ENCODE measurements at places on chromosomes 11 and 22.
A peak's percentile ranks its signal among the peaks of the same experiment; 100 is the strongest.

- peak; percentile 55 for DNase-seq
These were observed 41.5 kb upstream of the HSPA8 start for GRCh38 chr11:123103326-123103980.

DNA sequence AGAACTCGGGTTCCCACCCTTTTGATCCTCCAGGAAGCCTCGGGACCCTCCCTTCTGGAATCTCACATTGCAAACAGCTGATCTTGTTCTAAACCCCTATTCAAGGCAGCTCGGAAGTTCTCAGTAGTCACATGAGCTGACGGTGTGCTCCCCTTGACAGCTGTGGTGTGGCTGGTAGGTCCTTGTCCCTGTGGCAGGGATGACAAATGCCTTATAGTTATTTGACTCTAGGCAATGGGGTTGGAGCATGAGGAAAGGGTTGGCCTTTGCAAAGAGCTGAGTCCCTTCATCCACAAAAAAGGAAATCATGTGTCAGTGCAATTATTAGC lies 23.6 kb downstream of the EIF4G2 start:
- DNase-seq = no peak

DNA sequence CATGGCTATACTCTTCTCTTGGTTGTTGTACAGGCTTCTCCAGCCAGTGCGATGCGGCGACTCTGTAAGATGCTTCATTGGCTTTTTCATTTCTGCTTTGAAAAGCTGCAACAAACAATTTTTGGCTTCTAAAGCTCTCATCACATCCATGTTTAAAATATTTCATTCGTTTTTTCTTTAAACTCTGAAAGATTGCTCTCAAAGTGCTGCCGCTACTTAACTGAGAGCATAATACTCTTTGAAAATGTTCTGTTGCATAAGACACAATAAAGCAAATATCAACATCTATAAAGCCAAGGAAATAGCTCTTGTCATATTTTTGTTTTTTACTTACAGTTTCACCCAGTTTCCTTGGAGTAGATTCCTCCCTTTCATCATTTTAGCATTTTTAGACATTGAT lies 468.3 kb downstream of the TBC1D22A start:
- DNase-seq = no peak

DNA sequence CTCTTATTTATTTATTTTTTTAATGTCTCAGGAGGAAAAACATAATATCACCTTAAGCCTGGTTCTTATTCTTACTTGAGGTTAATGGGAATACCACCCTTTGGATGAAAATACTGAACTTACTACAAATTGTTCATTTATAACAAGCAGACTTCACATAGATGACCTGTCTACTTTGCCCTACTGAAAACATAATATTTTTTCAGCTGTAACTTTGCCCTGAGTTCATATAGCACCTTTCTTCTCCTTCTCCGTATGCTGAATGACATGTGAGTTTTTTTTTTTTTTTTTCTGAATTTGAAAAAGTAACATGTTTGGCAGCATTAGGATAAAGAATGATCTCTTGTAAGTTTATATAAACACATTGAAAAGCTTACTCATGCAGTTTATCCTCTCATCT lies 186.8 kb downstream of the TMEM135 start:
- no peak for DNase-seq

DNA sequence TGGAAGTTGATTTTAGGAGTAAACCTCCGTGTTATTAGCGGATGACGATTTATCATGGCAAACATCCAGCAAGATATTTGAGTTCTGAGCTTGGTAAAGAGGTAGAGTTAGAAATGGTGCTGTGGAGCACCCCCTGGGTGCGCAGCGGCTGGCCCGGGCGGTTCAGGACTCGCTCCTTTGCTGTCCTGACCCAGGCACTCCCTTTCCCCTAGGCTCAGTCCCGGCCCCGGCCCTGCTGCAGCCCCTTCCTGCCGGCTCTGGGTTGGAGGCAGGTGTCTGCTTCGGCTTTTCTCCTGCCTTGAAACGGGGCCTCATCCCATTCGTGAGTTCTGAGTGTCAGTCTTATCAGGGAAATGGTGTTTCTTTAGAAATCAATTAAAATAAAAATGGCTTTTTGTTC lies 33.4 kb downstream of the AP2A2 start:
- no peak for DNase-seq

GRCh38 chr11:3686751-3687150 lies 15.6 kb upstream of the CHRNA10 start:
- no peak for DNase-seq

- DNase-seq = peak; percentile 61
These were observed 17.4 kb downstream of the BMAL1 start for GRCh38 chr11:13294771-13295579.

- DNase-seq = no peak
These were observed 138.4 kb downstream of the FAT3 start for GRCh38 chr11:92362989-92363388.

GRCh38 chr22:41822317-41823057 lies 10.4 kb upstream of the SREBF2 start:
- DNase-seq = peak; percentile 65

DNA sequence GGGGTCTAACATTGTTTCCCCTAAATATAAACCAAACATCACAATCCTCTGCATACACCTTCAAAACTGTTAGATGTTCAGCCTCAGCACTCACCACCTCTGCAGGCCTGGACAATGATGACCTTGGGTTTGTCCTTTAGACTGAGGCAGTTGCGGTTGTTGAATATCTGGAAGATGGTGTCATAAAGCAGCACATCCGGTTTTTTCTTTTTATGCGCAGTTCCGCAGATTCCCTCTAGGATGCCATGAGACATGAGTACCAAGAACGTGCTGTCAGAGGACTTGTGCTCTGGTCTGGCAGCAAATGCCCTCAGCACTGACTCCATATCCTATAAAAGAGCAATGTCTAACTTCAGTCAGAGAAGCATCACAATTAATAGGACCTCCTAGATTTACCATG lies 22.8 kb downstream of the CASP5 start:
- no peak for DNase-seq

DNA sequence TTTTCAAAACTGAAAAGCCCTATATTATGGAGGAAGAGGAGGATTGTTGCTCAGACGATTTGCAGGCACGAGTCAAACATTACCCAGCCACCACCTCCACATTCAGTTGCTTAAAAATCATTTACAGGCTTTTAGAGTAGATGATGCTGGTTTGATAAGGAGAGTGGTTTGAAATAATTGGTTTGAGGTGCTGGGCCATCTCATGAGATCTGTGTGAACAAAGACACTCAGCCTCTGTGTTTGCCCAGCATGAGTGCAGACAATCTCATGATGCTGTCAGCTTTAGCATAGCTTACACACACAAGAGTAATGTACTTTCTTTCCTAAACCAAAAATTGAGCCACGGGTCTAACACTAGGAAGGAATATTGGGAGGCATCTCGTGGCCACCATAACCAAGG lies 4.3 kb downstream of the SLC43A3 start:
- peak; percentile 54 for DNase-seq

GRCh38 chr22:29197096-29197495 lies 8.6 kb upstream of the EMID1 start:
- DNase-seq = no peak

GRCh38 chr11:2122222-2122906 lies 16.8 kb downstream of the IGF2 start:
- DNase-seq = no peak

GRCh38 chr22:32850591-32851517 lies 49.3 kb downstream of the TIMP3 start:
- no peak for DNase-seq

DNA sequence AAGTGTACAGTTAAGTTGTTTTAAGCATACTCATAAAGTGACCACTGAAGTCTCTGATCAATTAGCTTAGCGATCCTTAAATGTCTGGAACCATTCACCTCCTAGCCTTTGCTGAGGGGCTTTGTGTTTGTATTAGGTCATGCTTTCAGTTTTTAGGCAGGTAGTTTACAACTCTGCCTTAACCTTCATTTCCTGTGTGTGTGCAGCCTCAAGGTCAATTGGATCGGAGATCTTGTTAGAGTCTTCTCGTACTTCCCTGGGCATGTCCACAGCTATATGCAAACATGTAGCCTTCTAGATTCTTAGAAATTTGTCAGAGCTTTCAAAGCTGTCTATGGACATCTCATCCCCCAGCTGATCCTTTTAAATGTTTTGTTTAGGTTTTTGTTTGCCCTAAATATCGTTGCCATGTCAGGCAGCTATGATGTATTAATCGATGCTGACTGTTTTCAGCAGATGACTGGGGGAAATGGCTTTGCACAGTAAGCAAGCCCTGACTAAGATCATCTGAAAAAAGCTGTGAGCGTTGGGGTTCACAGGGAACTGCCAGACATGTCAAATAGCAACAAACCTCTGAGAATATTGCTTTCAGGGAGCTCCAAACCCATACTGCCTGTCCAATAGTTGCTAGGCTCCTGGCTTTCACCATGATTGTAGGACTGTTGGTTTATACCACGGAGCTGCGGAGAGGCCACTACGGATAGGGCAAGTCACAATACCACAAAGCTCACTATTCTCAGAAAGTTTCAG lies 45.6 kb downstream of the GLYAT start:
- DNase-seq = no peak
